ENCODE measurements at places on chromosomes 12 and 14. TPM values are rescaled to one million over a fixed set of nuclear protein-coding genes. Genes with fewer than 3 reads are reported as not detected.
A peak's percentile ranks its signal among the peaks of the same experiment; 100 is the strongest.

The NAV3 gene
- total RNA-seq, result 31.2 TPM

The POTEG gene
- not detected for total RNA-seq

The GPHN gene
- 16.1 TPM for total RNA-seq

The OR4K5 gene
- total RNA-seq, result not detected

The LBHD2 gene
- not detected for total RNA-seq

The MYF5 gene
- not detected for total RNA-seq

The LRFN5 gene
- total RNA-seq, result 6.7 TPM

The TSHR gene
- total RNA-seq, result 1.3 TPM

The CPNE6 gene
- total RNA-seq, result not detected

The TAS2R7 gene
- not detected for total RNA-seq

The LHX5 gene
- not detected for total RNA-seq

The KCNH3 gene
- 0.22 TPM for total RNA-seq

The PDE3A gene
- 1.5 TPM for total RNA-seq

The NGDN gene
- total RNA-seq, result 27.2 TPM

The MUCL1 gene
- not detected for total RNA-seq

The AICDA gene
- total RNA-seq, result not detected

The FGF6 gene
- not detected for total RNA-seq

The TMPRSS12 gene
- not detected for total RNA-seq

- DNase-seq, result peak; percentile 68
Observed at GRCh38 chr12:122871851-122872780, 23.8 kb downstream of the VPS37B start.

- DNase-seq, result no peak
Observed at GRCh38 chr12:49021292-49021915, 2.8 kb upstream of the PRKAG1 start.

- DNase-seq, result no peak
Observed at GRCh38 chr12:202081-202731, 11.8 kb downstream of the SLC6A12 start.

GRCh38 chr12:111387747-111388323 lies 17.9 kb upstream of the SH2B3 start:
- no peak for DNase-seq

- no peak for DNase-seq
Observed at GRCh38 chr14:61218157-61218556, 63.0 kb downstream of the TMEM30B start.

GRCh38 chr14:26794731-26795130 lies 196.9 kb upstream of the NOVA1 start:
- DNase-seq, result no peak

GRCh38 chr12:570435-570920 lies 92.8 kb downstream of the NINJ2 start:
- peak; percentile 86 for DNase-seq

GRCh38 chr12:120688527-120689071 lies 1.6 kb downstream of the MLEC start:
- peak; percentile 54 for DNase-seq

- no peak for DNase-seq
Observed at GRCh38 chr14:63487724-63488123, 55.5 kb downstream of the PPP2R5E start.

DNA sequence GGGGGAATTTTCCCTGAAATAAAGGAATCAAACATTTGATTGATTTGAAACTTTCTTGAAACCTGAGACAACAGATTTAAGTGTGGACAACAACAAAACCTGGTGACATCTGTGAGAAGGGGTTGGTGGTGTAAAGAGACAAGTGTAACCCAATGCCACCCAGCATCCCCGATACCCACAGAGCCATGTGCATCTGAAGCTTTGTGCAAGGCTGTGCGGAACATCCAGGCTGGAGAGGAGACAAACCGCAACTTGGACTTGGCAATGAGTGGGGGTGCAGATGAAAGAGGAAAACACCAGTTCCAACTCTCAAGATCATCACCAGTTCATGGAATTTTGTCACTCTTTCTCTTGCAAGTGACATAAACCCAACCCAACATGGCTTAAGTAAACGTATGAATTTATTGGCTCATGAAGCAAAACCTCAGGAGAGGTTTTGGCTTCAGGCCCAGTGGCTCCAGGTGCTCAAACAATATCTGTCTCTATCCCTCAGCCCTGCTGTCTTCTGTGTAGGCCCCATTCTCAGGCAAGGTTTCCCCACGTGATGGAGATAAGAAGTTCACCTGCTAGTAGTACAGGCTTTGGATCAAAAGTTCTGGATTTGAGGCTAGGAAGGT lies 55.2 kb upstream of the NTF3 start:
- no peak for DNase-seq

DNA sequence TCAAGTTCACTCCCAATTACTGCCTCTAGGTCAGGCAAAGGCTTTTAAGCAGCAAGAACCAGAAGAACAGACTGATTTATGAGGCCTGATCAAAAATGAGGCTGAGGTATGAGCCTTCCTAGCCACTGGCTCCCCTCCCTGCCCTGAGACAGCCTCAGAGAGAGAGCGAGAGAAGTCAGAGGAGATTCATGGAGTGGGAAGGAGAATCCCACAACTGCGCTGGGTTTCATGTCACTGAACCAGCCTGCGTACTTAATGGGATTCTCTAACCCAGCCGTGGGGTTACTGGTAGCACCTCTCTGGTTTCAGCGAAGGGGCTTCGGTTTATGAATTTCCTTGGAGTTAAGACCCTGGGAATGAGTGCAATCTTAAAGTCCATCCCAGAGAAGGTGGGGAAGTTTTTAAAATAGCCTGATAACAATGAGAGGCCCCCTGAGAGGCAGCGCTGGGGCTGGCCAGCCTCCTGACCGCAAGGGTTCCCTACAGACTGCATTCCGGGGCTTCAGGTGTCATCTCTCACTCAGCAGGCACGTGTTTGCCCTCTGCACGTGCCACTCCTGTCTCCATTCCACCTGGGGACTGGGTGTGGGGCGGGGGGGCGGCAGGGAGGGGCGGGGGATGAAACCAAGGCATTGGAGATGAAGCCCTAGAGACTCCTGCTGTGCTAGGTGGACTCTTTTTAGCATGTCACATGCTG lies 6.1 kb upstream of the GPRC5A start:
- no peak for DNase-seq

- DNase-seq, result no peak
Observed at GRCh38 chr14:59107819-59108218, 80.6 kb upstream of the DAAM1 start.

- DNase-seq, result no peak
Observed at GRCh38 chr14:73889376-73889775, 2.7 kb downstream of the ZNF410 start.

- DNase-seq, result no peak
Observed at GRCh38 chr14:90797919-90798318, 18.3 kb downstream of the TTC7B start.

DNA sequence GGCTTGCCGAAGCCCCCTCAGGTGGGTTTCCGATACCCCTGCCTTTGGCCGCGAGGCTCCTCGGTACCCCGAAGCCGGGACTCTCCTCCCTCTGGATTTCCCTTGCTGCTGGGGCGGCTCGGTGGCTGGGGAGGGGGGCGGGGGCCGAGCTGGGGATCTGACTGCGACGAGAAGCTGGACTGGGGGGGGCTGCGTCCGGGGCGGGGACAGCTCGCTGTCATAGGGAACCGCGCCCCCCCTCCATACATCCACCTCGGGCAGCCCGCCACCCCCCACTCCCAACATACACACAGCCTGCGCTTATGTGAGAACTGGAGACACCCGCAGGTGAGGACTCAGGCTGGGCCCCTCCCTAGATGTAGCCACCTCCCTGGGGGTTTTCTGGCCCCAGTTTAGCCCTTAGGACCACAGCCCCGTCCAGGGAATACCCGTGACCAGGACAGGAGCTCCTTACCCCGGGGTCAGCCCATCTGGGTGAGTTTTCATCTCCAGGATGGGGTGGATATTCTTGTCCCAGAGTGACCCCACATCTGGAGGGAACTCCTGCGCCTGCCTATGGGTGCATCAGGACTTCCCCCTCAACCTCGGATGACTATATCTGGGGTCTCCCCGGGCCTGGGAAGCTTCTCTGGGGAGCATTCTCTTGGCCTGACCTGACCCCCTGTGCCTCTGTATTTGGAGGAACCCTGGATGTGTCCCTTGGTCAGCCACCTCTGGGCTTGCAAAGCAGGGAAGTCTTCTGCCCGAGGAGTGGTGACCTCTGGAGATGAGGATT lies 687 bp downstream of the ASIC1 start:
- no peak for DNase-seq

GRCh38 chr12:68482014-68482413 lies 128.7 kb upstream of the RAP1B start:
- no peak for DNase-seq

DNA sequence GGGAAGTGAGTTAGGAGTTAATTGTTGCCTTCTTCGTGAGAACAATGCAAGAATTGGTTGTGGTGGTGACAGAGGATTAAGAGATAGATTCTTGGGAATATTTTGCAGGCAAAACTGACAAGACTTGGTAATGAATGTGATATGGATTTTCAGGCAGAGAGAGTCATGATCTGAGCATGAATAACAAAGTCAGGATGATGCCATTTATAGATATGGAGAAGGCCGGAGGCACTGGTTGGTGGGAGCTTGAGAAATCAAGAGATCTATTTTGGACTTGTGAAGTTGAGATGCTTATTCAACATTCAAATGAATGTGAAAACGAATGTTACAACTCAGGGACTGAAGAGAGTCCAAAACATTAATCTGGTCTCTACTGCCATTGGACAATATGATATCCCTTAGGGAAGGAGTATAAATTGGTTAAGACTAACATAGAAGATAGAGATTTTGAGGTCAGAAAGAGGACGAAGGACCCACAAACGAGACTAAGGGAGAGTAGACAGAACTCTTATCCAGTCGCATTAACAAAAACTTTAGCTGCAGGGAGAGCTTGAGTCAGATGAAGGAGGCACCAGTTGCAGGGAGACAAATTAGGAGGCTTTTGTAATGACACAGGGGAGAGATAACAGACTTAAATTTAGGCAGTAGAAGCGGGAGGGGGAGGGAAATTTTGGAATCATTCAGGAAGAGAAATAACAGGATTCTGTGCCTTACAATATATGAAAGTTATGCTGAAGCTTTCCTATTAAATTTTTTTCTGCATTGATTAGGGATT lies 1090.6 kb downstream of the GALC start:
- no peak for DNase-seq

DNA sequence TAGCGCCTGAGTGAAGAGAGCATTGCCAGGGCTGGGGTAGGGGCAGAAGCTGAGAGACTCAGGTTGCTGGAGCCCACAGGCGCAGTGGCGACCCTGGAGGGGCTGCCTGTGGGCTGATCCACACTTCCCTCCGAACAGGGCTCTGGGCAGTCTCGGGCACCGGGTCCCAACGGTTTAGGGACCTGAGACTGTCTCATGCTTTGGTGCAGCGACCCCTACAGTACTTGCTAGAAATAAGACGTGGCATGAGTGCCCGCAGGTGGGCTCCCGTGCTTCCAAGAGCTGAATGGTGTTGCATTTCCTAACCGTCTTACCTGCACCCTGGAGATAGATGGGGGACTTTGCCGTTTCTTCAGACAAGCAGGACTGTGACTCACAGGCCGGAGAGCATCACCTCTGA lies 57.4 kb downstream of the AACS start:
- no peak for DNase-seq

- DNase-seq, result peak; percentile 56
Observed at GRCh38 chr14:51293149-51293911, 53.3 kb downstream of the TMX1 start.

DNA sequence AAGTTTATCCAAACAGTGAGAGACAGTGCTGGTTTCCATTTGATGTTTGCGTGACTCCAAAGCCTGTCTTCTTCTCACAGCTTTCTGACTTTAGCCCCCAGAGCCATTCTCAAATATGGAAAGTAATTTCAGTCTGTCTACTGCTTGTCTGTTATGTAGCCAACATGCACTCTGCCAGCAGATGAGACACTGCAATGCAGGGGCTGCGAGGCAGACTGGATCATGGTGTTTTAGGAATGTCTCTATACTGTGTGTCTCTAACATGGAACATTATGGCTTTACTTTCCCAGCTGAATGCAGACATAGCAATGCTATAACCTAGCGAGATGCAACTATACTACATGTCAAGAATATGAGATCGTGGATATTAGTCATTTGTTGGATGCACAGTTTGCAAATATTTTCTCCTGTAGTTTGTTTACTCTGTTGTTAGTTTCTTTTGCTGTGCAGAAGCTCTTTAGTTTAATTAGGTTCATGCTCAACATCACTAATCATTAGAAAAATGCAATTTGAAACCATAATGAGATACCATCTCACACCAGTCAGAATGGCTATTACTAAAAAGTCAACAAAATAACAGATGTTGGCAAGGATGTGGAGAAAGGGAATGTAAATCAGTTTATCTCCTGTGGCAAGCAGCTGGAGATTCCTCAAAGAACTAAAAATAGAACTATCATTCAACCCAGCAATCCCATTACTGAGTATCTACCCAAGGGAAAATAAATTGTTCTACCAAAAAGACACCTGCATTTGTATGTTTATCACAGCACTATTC lies 235.8 kb upstream of the TMTC1 start:
- no peak for DNase-seq

GRCh38 chr12:127970491-127970890 lies 296.5 kb upstream of the TMEM132C start:
- no peak for DNase-seq

- no peak for DNase-seq
Observed at GRCh38 chr12:128801879-128802391, 21.8 kb downstream of the SLC15A4 start.

GRCh38 chr12:77888611-77889010 lies 57.9 kb downstream of the NAV3 start:
- no peak for DNase-seq

GRCh38 chr12:3150931-3151835 lies 74.0 kb downstream of the TSPAN9 start:
- no peak for DNase-seq

- no peak for DNase-seq
Observed at GRCh38 chr12:2016862-2017545, 12.7 kb upstream of the DCP1B start.

GRCh38 chr14:89359477-89360222 lies 57.4 kb downstream of the FOXN3 start:
- peak; percentile 77 for DNase-seq

- no peak for DNase-seq
Observed at GRCh38 chr12:63294327-63294632, 143.3 kb upstream of the AVPR1A start.

GRCh38 chr14:94819531-94819930 lies 49.6 kb upstream of the GSC start:
- no peak for DNase-seq

- DNase-seq, result peak; percentile 46
Observed at GRCh38 chr14:99393059-99393655, 87.5 kb downstream of the SETD3 start.

GRCh38 chr12:1864456-1864855 lies 44.1 kb downstream of the LRTM2 start:
- no peak for DNase-seq

DNA sequence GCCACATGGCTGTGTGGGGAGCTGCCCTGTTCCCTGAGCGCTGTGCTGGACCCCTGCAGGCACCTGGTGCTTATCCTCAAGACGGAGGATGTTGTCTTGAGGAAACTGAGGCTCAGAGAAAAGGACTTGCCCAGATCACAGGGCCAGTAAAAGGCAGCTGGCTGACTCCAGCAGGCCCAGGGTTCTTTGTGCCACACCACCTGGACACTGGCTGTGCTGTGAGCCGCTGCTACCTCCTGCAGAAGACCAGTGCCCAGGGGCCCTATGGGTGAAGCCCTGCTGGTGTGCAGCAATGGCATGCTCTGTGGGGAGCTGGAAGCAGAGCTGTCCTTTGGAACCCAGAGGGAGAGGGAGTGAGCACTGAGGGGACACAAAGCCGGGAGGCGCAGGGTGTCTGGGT lies 75.9 kb downstream of the DDX51 start:
- DNase-seq, result no peak

GRCh38 chr12:91478500-91478899 lies 295.9 kb upstream of the DCN start:
- no peak for DNase-seq
